ENCODE measurements at places on chromosomes 3 and 15. TPM values are rescaled to one million over a fixed set of nuclear protein-coding genes. Genes with fewer than 3 reads are reported as not detected.

THAP10 gene
- total RNA-seq, result 2.2 TPM

GOLGA8G gene
- total RNA-seq, result not detected

UBE2E1 gene
- total RNA-seq, result 65.3 TPM

POPDC2 gene
- total RNA-seq, result under 0.01 TPM

PRSS50 gene
- not detected for total RNA-seq

IL17RE gene
- total RNA-seq, result 13.9 TPM

C3orf80 gene
- 0.20 TPM for total RNA-seq

LRRC49 gene
- 5.5 TPM for total RNA-seq

ZNF660 gene
- 1.8 TPM for total RNA-seq

CCDC54 gene
- total RNA-seq, result not detected

RHOV gene
- total RNA-seq, result not detected

GOLGA6C gene
- total RNA-seq, result not detected

IMPDH2 gene
- 479 TPM for total RNA-seq

REC114 gene
- total RNA-seq, result not detected

ATP13A4 gene
- under 0.01 TPM for total RNA-seq

CP gene
- total RNA-seq, result 0.73 TPM

TLR9 gene
- not detected for total RNA-seq

FGF7 gene
- total RNA-seq, result 94.4 TPM

TMEM212 gene
- total RNA-seq, result not detected

CLDN1 gene
- 0.20 TPM for total RNA-seq

TMC3 gene
- not detected for total RNA-seq

GOLGA6L9 gene
- total RNA-seq, result 0.37 TPM

CCDC80 gene
- total RNA-seq, result 87.8 TPM

Measured in subcutaneous preadipocyte (primary cell).